T-helper 22 cell (primary cell): ENCODE measurements at places on chromosomes 13 and 19.

GRCh38 chr19:13134626-13135025 is 15.5 kb downstream of the STX10 start:
- DNase-seq = no peak

DNA sequence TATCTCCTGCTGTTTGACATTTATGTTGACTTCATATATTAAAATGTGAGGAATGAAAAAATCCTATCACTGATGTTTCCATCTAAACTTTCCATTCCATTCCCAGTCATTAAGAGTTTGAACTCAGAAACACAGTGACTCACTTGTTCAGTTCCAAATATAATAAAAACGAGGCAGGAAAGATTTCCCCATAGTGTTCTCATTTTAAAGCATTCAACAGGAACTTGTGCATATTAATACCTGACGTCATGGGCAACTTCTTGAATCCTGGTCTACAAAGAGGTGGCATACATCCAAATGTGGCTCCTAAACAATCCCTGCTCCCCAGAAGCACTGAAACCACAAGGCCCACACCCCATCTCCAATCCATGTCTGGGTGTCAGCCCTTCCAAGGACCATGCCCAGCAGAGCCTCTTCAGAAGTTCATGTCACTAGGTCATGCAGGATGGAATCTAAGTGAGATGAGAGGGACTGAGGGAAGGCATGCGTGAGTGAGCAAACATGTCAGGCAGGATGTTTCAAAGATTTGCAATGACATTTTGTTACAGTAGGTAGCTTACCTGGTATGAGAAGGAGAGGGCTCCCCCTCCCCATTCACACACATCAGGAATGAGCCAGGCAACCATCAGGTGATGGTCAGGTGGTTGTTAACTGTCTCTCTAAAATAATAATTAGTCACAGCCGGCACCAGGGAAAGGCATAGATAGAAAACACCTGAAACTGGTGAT is 9.4 kb upstream of the ERVV-2 start:
- DNase-seq = no peak

DNA sequence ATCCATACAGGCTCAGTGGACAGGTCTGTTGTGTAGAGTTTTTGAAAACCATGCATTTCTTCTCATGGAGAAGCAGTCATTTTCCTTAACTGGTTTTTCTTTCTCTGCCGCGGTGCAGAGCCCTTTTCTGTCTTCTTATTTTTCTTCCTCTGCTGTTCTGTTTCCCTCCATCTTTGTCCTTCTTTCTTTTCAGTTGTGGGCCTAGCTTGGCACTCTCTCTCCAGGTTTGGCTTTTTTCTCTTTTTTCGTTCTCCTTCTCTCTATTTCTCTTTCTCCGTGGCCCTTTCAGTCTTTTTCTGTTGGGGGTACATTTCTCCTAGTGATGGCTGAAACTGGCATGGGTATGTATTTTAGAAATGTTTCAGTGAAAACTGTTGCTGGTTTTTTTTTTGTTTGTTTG is 24.1 kb downstream of the NFIX start:
- no peak for DNase-seq

GRCh38 chr19:32813862-32814425 is 55.6 kb downstream of the SLC7A9 start:
- no peak for DNase-seq

DNA sequence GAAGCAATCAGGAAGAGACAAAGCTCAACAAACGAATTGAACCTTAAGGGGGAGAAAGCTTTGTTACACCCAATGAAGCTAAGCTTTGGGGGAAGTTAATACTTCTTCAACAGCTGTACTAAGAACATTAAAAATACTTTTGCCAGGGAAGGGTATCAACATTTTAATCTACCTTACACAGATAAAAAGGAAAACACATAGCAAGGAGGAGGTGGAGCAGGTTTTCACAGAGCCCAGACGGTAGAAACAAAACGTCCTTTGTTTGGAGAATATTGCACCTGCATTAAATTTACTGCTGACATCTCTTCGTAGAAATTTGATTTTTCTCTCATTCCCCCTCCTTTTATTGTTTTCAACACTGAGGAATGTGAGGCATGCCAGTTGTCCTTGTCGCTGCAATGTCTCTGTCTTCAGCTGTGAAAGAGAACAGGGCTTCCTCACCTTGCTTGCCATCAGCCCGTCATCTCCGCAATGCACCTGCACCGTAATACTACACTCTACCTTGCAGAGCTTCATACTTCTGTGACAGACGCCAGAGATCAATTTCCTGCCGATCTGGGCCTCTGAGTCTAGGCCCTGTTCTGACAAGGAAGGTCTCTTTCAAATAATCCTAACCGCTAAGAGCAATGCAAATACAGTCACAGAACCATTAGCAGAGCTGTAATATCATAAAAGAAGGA is 270.8 kb downstream of the SPRY2 start:
- DNase-seq = no peak

- no peak for DNase-seq
These were observed 28.6 kb upstream of the EID2 start for GRCh38 chr19:39568604-39569003.

- no peak for DNase-seq
These were observed 4.1 kb downstream of the KLK2 start for GRCh38 chr19:50877338-50877737.

DNA sequence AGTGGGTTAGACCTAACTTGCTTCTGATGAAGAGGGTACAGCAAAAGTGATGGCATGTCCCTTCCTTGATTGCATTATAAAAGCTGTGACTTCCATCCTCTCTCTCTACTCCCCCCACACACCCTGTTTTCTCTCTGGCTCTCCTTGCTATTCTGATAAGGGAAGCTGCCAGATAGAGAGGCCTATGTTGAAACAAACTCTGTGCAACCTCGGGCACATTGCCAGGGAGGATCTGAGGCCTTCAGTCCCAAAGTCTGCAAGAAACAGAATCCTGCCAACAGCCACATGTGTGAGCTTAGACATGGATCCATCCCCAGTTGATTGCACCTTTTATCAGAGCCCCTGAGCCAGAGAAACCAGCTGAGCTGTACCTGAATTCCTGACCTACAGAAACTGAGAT is 44.8 kb upstream of the ARGLU1 start:
- no peak for DNase-seq

- no peak for DNase-seq
These were observed 14.9 kb upstream of the GPR18 start for GRCh38 chr13:99273128-99273527.

DNA sequence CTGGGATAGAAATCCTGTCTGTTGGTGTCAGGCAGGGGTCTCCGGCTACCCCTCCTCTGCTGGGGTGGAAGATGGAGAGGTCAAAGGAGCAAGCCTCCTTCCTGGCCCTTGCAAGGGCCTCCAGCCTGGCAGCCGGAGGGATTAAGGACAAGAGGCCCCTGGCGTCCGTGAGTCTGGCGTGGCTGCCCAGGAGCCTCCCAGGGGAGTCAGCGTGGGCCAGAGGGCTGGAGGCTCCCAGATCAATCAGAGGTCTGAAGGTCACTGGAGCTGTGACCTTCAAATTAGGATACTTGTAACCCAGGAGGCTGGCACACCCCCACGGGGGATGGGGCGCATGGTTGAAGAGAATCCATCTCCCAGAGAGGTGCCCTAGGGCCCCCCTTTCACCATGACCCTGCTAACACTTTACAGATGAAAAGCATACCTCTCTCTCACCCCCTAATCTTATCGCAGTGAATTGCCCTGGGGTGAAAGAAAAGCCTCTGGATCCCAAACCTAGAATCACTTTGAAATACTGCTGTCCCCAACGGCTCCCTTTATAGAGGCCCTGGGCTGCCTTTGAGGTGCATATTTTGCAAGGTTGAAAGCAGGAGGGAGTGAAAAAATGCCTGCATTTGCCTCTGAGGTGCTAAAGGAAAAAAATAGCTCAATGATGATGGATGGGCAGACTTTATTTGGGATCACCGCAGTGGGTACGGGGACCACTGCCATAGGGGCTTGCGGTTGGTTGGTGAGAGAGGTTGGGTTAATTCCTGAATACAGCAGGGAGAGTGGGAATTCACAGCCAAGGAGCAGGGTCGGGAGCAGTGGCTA is 44.9 kb upstream of the PEG3 start:
- DNase-seq = no peak

DNA sequence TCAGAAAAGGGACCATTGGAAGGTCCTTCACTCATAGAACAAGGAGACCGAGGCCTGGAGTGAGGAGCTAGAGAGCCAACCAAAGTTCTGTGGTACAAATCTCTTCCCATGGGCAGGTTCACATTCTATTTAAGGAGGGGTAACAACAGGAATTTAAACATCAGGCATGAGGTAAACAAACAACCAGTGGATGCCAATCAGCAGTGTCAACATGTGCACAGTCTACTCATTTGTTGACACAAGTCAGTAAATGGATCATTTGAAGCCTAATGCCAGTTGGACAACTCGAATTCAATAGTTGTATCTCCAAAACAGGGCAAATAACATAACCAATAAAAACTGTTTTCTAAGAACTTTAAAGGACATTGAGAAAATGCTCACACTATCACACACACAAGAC is 6.3 kb upstream of the DOCK9 start:
- no peak for DNase-seq

DNA sequence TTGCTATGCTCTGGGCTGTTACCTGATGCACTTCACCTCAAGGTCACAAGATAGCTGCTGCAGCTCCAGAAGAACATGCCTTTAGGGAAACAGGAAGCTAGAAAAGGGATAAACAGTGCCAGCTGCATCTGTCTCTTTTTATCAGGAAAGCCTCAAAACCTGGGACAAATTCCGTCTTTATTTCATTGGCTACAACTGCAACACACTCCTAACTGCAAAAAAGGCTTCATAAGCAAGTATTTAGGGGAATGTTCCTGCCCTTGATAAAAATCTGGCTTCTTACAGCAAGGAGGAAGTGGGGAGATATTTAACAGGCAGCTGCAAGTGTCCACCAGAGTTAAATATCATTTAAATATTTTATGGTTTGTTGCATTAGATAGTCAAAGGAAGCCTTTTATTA is 34.2 kb upstream of the SERTM1 start:
- no peak for DNase-seq

DNA sequence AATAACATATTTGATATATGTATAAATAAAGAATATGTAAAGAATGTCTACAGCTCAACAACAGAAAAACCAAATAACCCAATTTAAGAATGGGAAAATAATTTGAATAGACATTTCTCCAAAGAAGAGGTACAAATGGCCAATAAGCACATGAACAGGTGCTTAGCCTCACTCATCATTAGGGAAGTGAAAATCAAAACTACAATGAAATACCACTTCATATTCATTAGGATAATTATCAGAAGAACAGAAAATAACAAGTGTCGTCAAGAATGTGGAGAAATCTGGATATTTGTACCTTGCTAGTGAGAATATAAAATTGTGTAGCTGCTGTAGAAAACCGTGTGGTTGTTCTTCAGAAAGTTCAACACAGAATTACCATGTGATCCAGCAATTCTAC is 8.4 kb upstream of the SUPT20H start:
- DNase-seq = no peak

GRCh38 chr19:7480222-7480969 is 8.4 kb downstream of the PEX11G start:
- DNase-seq = no peak

- DNase-seq = no peak
These were observed 29.0 kb upstream of the MIER2 start for GRCh38 chr19:373391-374182.

- no peak for DNase-seq
These were observed 290.9 kb downstream of the KCNRG start for GRCh38 chr13:50306156-50306555.

DNA sequence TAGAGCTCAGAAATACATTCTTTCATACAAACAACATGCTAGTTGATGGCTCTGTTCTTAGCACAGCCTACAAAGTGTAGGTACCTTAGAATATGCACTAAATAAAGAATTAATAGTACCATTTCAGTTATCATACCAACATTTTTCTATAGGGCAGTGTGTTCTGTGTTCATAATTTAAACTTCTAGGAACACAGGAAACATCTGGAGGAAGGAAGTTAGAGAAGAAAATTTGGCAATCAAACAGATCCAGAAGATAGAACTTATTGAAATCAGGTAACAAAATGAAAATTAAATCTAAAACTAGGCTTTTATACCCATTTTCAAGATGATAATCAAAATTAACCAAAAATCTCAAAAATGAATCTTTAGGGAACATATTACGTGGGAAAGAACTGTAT is 527.5 kb downstream of the DCT start:
- DNase-seq = no peak

DNA sequence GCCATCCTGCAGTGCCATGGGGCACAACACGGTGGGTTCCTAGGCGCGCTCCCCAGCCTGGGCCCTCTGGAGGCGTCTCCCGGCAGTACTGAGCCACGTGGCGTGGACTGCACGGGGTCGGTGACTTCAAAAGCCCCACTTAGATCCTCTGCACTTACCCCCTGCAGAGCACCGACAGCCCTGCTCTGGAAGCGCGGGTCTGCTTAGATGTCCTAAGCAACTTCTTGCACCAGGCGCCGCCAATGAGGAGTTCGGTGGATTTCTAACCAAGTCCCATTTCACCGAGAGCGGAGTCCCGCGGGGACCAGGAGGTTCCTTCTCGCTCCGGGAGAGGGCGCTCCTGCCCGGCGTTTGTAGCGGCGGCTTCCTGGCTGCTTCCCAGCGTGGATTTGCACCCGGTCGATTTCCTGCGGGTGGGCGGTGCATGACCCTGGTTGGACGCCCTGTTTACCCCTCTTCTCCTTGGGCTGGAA is 25.2 kb upstream of the ZNF845 start:
- no peak for DNase-seq

GRCh38 chr13:103952183-103952582 is 886.0 kb upstream of the SLC10A2 start:
- DNase-seq = no peak

GRCh38 chr19:4456476-4456842 is 1.1 kb downstream of the UBXN6 start:
- DNase-seq = no peak

- DNase-seq = no peak
These were observed at the start of gene KL for GRCh38 chr13:33016414-33017322. Gene KL, plus strand, starts transcription at chr13:33016423. Its CDS starts 18 bp downstream, at chr13:33016441.

DNA sequence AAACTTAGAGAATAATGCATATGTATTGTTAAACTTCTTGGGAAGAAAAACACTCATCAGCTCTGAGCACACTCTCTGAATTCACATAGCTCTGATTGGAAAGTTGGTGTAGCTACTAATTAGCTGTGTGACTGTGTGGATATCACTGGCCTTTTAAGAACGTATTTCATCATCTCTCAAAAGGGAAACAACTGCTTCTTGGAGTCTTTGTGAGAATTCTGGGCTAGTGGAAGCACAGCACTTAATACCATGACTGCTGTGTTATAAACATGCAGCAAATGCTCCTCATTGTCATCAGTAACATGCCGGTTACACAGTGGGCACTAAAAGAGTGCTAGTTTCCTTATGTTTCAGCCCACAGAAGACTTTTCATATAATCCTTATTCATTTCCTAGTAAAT is 220.9 kb upstream of the CSNK1A1L start:
- no peak for DNase-seq

DNA sequence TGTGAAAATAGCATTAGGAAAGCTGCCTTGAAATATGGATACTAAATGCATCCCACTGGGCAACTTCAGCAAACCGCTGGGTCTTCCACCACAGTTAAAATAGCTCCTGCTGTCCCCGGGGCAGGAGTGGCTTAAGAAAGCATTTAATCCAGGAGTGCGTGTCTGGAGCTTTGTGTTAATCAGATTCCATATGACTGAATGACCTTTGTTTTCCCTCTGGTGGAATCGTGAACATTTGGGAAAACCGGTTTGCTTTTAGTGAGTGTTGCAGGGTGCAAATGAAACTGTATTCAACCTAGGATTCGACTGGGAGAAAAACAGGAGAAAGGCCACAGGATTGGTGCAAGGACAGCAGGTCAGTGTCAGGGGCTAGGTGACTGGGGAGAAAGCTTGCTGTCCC is 237.6 kb upstream of the MAB21L1 start:
- DNase-seq = no peak

GRCh38 chr13:25945596-25945995 is 106.2 kb downstream of the SHISA2 start:
- no peak for DNase-seq
